ENCODE measurements at places on chromosomes 6 and 20.

GRCh38 chr20:44112456-44112855, 74.5 kb downstream of the JPH2 start:
- DNase-seq = no peak

DNA sequence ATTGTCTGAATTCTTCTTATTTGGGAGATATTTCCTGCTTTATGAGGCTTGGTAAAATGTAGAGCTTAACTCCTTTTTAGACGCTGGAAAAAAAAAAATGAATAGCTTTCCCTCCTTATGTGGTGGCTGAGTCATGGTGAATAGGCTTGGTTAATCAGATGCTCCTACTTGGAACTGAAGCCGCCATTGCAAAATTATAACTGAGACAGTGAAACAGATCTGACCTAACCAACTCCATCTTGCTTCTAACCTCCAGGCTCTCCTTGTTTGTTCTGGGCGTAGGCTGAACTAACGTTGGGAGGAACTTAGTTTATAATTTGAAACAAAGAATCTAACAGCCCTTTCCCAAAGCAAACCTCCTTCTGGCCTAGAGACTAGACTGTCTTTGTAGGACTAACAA, 43.2 kb upstream of the PLCB4 start:
- DNase-seq = no peak

GRCh38 chr6:107235511-107235910, 120.2 kb upstream of the BEND3 start:
- DNase-seq = no peak

GRCh38 chr6:115969207-115969929, 91.3 kb downstream of the FRK start:
- DNase-seq = no peak

DNA sequence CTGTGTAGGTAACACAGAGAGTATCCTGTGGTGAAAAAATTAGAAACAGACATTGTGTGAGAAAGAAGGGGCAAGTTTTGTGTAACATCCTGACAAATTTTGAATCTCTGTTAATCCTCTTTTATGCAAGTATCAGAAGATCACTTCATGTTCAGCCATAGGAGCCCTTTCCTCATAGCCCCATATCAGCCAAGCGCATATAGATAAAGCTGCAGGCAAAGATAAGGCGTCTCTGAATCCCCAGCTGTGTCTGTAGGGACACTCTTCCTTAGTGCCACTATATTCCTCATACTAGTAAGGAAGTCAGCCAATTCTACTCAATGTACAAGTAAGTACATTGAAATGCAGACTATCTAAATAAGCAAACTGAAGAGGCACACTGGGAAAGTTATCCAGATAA, 22.3 kb downstream of the HTR1E start:
- no peak for DNase-seq

- peak; percentile 60 for DNase-seq
Measured at GRCh38 chr20:5658912-5659345, 91.3 kb upstream of the SHLD1 start.

GRCh38 chr20:43520074-43520630, 12.7 kb downstream of the L3MBTL1 start:
- no peak for DNase-seq

GRCh38 chr6:1797801-1798200, 188.1 kb downstream of the FOXC1 start:
- no peak for DNase-seq

- no peak for DNase-seq
Measured at GRCh38 chr6:82066991-82067411, 180.5 kb downstream of the IBTK start.

DNA sequence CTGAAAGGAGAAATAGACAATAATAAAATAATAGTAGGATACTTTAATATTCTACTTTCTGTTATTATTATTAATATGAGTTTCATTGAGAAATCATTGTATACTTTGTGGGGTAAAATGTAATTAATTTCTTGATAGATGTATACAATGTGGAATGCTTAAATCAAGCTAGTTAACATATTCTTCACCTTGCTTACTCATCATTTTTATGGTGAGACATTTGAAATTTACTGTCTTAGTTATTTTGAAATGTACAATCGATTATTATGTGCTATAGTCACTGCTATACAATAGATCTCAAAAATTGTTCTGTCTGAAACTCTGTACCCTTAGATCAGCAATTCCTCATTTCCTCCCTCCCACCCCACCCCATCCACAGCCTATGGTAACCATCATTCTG, 720.3 kb downstream of the RNF144B start:
- no peak for DNase-seq

DNA sequence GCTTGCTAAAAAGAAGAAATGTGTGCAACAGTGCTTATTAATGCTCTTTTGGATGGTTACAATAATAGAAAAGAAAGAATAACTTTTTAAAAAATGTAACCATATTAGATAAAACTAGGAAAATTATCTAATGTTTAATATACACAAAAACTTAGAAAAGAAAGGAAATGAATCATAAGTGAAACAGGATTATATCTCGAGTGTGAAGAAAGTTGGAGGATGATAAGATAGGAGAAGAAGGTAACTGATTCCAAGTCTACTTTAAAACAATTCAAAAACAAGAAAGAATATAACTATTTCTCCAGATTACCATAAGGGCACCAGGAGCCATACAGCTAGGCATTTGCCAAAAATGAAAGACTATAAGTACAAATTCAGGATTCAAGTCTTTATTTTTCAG, 73.0 kb downstream of the PHIP start:
- DNase-seq = no peak

DNA sequence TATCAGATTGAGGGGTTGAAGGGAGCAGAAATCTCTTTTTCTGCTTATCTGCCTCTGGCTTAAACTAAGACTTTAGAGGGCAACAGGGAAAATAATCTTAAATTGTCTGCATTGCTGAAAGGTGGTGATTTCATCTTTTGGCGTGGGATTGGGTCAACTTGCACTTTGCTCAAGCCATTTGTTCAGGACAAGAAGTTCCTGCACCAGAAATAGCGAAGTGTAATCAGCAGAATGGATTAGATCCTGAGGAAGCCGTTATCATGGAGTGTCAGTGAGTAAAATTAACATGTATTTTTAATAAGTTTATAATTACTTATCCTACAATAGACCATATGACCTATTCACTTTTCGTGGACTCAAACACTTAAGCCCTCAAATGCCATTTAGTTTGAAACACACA, 249.3 kb downstream of the CD83 start:
- DNase-seq = no peak

DNA sequence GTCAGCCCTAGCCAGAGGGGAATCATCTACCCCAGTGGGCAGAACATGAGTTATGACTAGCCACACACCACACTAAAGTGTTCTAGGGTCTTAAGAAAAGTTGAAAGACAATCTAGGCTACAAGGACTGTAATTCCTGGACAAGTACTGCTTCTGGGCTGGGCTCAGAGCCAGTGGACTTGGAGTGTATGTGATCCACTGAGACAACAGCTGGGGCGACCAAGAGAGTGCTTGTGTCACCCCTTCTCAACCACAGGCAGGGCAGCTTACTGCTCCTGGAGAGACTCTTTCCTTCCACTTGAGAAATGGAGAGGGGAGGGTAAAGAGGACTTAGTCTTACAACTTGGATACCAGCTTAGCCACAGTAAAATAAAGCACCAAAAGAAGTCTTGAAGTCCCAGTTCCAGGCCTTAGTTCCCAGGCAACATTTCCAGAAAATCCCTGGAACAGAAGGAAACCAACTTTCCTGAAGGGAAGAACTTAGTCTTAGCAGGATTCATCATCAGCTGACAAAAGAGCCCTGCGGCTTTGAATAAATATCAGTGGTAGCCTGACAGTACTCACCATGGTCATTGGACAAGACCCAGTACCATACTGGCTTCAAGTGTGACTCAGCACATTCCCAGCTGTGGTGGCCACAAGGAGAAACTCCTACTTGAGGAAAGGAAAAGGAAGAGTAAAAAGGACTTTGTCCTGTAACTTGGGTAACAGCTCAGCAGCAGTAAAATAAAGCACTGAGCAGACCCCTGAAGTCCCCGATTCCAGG, 355.1 kb upstream of the ADGRB3 start:
- no peak for DNase-seq

GRCh38 chr6:25485821-25486534, 166.0 kb upstream of the SCGN start:
- DNase-seq = no peak

DNA sequence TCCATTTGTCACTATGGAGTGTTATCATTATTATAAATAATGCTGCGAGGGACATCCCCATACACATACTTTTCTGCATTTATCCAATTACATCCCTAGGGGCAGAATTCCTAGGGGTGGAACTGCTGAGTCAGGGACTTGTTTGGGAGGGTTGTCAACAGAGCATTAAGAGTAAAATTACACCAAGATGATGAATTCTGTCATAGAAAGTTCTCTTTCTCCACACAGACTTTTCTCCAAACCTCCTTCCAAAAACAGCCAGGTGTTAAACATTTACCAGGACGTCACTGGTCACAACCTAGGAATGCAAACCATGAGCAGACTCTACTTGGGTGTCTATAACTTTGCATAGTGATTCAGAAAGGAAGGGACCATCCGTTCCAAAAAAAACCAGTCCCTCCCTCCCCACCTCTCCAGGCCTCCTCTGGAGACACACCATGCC, 95.5 kb downstream of the PRND start:
- no peak for DNase-seq

- DNase-seq = no peak
Measured at GRCh38 chr6:35553315-35553714, 40.6 kb upstream of the TULP1 start.

- DNase-seq = no peak
Measured at GRCh38 chr20:62897666-62898065, 28.6 kb downstream of the DIDO1 start.

- DNase-seq = peak; percentile 13
Measured at GRCh38 chr6:87182321-87182720, 27.0 kb downstream of the ZNF292 start.

DNA sequence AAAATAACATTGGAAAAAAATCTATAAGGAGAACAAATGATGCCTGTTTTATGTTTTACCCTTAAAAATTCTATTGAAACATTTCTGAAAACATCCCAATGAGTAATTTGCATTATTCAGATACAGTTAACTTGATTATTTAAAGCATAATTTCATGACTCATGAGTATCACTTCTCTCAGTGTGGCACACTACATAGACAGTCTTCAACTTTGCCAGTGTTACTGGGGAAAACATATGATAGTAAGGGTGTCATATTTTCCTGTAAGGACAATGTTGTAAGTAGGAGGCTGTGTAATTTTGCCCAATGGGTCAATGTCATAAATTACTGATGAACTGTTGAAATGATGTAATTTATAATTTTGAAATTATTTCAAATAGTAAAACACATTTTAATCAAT, 125.5 kb downstream of the PHACTR1 start:
- no peak for DNase-seq

GRCh38 chr6:25788305-25788922, 33.9 kb downstream of the SLC17A4 start:
- DNase-seq = peak; percentile 13

GRCh38 chr6:73308712-73309534, 45.2 kb downstream of the DPPA5 start:
- peak; percentile 24 for DNase-seq

GRCh38 chr6:27748661-27749060, 163.5 kb downstream of the OR2B2 start:
- no peak for DNase-seq

DNA sequence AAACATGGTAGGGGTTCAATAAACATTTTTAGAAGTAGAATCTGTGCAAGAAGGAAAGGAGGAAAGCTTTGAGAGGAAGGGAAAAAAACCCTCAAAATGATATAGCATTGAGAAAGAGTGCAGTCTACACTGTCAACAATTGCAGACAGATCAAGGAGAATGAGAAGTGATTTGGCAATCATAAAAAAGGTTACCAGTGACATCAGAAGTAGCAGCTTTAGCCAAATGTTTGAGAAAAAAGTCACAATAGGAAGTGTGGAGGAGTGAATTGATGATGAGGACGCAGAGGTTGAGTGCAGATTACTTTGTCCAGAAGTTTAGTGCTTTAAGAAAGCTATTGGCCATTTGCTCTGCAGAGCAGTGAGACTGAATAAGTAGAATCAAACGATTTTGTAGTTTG, 155.0 kb downstream of the GJA1 start:
- no peak for DNase-seq

DNA sequence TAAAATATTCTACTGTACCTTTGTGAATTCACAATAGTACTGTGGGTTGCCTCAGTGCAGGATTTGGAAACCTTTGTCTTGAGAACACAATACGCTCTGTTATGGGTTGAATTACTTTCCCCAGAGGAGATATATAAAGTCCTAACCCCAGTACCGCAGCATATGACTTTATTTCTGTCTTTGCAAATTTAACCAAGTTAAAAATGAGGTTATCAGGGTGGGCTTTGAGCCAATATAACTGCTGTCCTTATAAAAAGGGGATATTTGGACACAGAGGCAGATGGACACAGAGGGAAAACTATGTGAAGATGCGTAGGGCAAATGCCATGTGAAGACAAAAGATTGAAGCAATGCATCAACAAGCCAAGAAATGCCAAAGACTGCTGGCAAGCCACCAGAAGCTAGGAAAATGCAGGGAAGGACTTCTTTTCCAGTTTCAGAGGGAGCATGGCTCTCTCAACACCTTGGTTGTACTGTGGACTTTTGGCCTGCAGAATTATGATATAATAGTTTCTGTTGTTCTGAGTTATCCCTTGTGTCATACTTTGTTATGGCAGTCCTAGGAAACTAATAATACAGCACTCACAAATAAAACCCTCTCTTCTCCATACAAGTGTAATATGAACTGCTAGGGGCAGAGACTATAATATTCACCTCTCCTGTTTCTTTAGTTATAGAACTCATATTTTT, 292.6 kb upstream of the SPTLC3 start:
- DNase-seq = no peak

DNA sequence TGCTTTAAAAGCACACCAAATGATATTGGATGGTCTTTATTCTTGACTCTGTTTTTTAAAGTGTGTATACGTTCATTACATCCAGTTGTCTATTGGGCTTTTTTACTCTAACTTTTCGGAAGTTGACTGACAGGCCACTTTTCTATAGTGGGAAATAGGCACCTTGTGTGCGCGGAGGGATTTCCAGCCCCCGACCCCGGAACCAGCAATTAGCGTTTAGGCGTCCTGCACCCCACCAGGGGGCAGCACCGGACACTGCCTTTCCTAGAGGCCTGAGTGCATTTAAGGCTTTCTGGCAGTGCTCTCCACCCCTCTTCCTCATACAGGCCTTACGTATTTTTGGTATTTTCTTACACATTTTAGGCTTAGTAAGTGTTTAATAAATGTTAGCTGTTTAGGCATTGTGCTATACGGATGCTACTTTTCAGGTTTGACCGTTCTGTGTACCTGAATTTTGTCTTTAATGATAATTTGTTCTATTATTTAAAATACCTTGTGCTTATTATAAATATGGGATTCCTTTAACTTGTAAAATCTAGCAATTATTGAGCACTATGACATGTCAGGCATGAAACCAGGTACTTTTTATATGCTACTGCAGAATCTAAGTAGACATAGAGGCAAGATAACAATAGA, 231.8 kb downstream of the BCKDHB start:
- DNase-seq = peak; percentile 32

- no peak for DNase-seq
Measured at GRCh38 chr6:8392569-8392968, 42.8 kb downstream of the SLC35B3 start.
